ENCODE measurements at places on chromosomes 12 and 14.

- DNase-seq: no peak
Observed at GRCh38 chr12:49282302-49282701, 12.6 kb upstream of the PRPH start.

DNA sequence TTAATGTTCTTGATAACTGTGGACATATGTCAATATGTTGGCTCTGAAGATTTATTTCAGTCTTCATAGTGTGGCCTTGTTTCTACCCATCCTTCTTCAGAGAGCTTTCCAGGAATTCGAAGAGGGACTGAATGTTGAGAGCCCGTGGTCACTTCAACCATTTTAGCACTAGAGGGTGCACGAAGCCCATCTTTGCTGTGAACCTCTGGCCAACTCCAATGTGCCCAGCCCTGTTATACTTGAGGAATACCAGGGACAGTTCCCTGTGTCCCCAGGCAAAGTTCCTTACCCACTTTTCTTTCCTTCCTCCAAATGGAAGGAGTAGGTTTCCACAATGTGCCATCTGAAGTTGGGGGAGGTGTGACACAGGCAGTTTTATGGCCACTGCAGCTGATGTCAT lies 603.5 kb downstream of the RPL10L start:
- DNase-seq: peak; percentile 10

DNA sequence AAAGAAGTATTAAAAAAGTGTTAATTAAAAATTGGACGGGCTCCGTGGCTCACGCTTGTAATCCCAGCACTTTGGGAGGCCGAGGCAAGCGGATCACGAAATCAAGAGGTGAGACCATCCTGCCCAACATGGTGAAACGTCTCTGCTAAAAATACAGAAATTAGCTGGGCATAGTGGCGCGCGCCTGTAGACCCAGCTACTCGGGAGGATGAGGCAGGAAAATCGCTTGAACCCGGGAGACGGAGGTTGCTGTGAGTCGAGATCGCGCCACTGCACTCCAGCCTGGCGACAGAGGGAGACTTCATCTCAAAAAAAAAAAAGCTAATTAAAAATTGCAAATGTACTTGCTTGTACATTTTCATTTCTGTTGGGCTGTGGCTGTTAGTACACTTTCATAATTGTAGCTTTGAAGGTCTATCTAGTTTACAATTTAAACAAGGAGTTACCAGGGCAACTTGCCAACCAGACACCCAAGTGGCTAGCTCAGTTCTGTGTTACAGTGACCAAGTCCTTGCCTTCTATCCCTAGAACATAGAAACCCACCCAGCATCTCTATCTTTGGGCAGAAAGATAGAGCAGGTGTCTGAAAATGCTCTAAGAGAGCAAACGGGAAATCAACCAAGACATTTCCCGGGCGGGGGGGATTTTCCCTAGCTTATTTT lies 1.2 kb downstream of the COA8 start:
- peak; percentile 37 for DNase-seq

DNA sequence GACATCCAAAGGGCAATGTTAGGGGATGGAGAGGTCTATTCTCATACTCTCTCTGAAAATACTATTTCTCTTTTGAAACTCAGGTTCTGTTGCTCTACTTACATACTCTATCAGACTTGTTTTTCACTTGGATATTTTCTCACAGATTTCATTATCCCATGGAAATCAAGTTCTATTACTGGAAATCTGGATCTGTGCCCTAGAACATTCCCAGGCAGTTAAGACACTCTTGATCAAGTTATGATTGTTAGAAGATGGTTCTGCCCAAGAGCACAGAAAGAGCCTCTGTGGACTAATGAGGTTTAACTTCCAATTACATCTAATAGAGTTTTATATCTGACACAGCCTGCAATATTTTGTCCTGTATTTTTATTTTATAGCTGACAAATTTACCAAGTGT lies 591.0 kb upstream of the ATP2B1 start:
- no peak for DNase-seq

GRCh38 chr14:100085462-100085861 lies 20.2 kb downstream of the EVL start:
- DNase-seq: no peak

DNA sequence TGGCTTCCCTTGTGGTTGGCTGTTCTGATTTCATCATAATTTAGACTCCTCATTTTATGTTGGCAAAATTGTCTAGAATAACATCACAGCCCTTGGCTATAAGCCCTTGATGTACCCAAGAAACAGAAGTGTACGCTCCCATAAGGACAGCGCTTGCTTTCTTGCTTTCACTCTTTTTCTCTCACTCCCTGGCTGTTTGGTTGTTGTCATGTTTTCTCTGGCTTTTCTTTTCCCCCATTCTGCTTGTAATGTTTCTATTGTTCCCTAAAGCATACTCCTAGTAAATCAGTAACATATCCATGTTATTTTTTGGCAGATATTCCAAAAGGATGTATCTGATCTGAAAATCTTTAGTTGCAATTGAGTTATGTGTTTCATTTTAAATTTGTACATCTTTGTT lies 530.5 kb downstream of the NOVA1 start:
- DNase-seq: no peak

DNA sequence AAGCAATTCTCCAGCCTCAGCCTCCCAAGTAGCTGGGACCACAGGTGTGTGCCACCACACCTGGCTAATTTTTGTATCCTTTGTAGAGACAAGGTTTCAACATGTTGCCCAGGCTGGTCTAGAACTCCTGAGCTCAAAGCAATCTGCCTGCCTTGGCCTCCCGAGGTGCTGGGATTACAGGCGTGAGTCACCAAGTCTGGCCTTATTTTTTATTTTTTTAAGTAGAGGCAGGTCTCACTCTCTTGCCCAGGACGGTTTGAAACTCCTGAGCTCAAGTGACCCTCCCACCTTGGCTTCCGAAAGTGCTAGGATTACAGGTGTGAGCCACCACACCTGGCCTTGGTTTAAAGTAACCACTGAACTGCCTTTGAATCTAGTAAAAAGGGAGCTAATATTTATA lies 56.8 kb downstream of the SPPL3 start:
- no peak for DNase-seq

DNA sequence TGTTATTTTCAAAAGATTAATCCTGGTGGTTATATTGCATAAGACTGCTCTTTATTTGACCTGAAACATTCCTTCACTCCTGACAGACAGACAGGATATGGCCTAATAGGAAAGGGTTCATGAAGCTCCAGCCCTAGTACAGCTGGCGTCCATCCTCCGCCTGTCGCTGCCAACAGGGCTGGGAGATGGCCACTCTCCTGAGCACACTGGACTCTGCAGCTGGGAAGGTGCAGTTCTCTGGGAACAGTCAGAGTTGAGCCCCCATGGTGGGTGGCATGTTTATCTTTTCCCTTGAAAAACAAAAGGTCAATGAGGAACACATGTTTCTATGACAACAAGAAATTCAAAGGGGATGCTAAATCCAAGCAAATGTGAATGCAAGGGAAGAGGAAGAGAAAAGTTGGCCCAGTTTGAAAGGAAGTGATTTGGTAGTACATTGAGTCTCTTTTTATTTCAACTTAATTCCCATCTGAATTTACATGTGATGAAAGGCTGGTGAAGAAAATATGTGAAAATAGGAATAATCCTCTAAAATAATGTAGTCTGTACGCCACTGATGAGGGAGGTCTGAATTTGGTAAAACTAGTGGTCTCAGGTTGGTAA lies 89.9 kb upstream of the DCN start:
- no peak for DNase-seq

DNA sequence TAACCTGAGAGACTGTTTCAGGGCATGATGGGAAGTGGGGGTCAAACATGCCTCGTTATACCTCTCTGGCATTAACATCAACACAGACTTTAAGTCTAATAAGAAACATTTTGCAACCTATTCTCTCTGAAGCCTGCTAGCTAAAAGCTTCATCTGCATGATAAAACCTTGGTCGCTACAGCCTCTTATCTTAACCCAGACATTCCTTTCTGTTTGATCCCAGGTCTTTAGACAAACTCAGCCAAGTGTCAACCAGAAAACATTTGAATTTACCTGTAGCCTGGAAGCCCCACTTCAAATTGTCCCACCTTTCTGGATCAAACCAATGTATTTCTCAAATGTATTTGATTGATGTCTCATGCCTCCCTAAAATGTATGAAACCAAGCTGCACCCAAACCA lies 9.1 kb downstream of the PPP2R3C start:
- DNase-seq: no peak

- DNase-seq: peak; percentile 51
Observed at GRCh38 chr12:1939801-1940607, 21.6 kb upstream of the CACNA2D4 start.

DNA sequence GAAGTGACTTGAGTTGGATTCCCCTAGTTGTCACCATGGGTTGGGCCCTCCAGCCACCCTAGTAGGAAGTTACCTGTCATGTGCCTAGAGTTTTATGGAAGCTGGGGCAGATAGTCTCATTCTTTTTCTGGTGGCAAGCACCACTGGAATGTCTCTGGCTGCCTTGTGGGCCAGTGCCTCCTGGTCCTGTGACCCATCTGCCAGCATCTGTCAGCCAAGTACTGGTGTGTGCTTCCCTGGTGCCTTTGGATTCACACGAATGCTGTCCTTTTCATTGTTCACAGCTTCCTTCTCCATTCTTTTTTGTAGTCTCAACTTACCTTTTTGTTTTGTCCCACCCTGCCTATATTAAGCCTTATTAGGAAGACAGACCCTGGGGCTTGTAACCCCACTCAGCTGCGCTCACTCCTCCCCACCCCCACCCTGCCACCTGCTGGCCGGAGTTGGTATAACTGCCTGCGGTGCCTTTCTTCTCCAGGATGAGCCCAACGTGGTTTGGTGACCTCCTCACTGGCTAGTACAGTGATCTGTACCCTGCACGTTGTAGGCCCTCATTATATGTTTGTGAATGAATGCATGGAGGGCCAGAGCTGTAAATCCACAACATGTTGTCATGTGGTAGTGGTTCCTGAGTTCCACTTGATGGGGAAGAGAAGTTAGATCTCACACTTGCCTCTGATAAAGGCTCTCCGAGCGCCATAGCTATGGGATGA lies 125.7 kb downstream of the TSPAN9 start:
- no peak for DNase-seq

GRCh38 chr14:94945615-94946014 lies 175.7 kb upstream of the GSC start:
- DNase-seq: no peak

DNA sequence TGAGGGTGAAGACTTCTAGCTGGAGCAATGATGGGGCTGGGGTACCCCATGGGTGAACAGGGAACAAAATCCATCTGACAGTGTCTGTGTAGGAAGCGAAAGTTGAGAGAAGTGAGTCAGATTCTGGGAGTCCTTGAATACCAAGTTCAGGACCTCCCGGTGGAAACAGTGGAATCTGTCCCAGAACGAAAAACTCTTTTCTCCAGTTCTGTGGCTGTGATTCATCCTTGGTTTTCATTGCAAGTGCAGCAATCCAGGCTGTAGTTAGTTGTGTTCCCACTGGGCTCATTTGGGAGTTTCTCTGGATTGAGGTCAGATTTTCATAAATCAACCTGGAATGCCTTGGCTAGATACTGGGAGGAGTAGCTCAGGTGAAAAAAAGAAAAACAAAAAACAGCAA lies 120.7 kb downstream of the C12orf75 start:
- no peak for DNase-seq
